ENCODE measurements at places on chromosomes 12 and 14.

- peak; percentile 35 for DNase-seq
Observed at GRCh38 chr12:81758421-81759189, 545 bp downstream of the PPFIA2 start.

DNA sequence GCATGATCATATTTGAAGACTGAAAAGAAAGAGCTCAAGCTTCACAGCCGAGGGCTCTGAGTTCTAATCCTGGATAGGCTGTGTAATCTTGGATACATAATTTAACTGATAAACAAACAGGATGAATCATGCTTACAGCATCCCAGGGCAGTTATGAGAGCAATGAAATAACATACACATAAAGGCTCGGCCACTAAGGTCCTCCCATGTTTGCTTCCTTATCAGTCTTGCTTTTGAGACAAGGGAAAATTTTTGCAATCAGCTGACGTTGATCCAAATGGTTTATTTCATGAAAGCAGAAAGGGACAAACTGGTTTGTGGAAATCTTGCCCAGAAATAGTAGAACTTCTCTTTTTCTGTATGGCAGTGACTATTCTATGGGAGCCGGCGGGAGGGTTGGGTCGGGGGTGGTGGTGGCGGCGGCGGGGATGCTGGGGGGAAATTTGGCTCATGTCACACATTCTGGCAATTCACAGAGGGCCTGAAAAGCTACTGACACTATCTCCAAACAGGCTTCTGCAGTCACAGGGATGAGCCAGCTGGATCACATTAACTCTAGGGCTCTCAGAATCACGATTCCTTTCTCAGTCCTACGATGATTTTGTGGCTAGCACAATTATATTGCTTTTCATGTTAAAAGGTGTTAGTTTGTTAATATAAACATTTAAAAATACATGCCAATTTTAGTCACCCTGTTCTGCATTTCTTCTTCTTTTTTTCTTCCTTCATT lies 124.5 kb downstream of the SLC8A3 start:
- peak; percentile 23 for DNase-seq

DNA sequence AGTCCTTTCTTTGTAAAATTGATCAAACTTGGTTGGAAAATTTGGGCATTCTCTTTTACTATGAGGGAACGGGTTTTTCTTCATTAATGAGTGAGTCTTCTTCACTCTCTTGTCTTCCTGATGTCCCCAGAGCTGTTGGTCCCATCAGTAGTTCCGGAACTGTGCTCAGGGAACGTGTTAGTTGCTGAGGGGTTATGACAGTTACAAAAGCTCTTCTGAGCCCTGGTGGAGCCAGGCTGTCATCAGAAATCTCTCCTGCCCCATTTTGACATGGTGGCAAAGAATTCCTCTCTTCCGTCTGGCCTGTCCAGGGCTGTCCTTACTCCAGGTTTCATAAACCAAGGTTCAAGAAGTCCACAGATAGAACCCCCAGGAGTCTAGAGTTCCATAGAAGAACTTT lies 208.5 kb downstream of the SLC41A2 start:
- no peak for DNase-seq

DNA sequence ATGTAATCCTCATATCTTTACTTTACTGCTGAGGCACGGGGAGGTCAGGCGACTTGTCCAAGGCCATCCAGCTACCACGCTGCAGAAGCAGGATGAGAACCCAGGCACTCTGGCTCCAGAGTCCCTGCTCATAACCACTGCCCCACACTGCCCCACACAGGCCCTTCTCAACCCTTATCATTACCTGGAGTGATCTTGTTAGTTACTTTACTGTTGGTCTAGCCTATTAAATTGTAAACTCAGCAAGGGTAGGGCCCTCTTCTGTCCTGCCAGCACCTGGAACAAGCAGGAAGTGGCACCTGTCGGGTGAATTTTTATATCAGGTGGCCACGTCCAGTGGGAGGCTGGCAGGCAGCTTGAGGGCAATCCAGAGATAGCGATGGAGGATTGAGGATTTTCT lies 12.2 kb downstream of the FAIM2 start:
- DNase-seq: no peak

DNA sequence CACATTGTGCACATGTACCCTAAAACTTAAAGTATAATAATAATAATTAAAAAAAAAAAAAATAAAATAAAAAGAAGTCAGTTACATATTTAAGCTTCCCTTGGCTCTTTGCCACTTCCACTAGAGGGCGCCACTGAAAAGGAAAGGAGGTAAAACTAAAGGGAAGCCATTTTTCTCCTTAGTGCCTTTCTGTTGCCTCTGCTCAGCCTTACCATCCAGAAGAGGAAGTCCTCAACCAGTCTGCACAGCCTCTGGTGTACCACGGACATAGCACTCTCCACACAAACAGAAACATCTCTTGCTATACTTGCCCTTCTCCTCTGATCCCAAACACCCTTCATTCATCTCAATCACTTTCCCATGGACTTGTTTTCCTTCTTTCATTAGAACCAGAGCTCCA lies 169.0 kb upstream of the EEA1 start:
- peak; percentile 30 for DNase-seq

- no peak for DNase-seq
Observed at GRCh38 chr14:98198385-98198784, 1073.6 kb downstream of the BCL11B start.

- no peak for DNase-seq
Observed at GRCh38 chr12:24042651-24043050, 93.2 kb upstream of the SOX5 start.

GRCh38 chr12:86744547-86745212 lies 488.5 kb upstream of the MGAT4C start:
- DNase-seq: no peak

DNA sequence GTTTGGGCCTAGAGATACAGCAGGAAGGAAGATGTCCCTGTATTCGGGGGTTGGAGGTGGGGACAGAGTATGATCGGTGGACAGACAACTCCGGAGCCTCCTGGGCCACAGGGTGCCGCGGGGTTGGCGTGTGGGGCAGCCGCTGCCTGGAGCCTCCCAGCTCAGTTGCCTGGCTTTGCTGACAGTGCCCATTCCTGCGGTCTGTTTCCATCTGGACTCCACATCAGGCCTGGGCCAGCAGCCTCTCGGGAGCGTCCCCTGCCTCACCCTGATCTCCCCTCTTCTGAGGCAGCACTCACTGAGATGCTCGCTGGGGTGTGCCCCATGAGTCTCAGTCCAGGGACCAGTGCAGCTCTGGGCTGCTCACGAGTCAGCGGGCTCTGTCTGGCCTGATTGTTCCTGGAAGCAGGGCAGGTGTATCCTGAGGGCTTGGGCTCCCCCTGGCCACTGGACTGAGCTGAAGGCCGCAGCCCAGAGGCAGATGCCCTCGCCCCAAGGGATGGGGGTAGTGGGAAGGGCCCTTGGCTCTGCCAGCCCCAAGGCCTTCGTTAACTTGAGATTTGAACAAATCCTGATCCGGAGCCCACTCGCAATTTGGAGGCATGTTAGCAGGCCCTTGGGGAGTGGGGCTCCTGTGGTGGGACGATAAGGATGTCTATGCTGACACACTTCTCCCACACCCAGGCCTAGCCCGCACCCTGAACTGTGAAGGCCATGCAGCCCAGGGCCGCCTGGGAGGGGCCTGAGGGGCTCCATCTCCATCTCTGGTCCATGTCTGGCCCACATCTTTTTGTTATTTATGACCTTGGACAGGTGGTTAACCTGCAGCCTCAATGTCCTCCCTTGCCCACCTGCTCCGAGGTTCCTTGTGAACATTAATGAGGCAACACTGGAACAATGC lies 7.5 kb downstream of the HIP1R start:
- no peak for DNase-seq

- DNase-seq: peak; percentile 41
Observed at GRCh38 chr14:69090187-69090789, 62.6 kb downstream of the DCAF5 start.

DNA sequence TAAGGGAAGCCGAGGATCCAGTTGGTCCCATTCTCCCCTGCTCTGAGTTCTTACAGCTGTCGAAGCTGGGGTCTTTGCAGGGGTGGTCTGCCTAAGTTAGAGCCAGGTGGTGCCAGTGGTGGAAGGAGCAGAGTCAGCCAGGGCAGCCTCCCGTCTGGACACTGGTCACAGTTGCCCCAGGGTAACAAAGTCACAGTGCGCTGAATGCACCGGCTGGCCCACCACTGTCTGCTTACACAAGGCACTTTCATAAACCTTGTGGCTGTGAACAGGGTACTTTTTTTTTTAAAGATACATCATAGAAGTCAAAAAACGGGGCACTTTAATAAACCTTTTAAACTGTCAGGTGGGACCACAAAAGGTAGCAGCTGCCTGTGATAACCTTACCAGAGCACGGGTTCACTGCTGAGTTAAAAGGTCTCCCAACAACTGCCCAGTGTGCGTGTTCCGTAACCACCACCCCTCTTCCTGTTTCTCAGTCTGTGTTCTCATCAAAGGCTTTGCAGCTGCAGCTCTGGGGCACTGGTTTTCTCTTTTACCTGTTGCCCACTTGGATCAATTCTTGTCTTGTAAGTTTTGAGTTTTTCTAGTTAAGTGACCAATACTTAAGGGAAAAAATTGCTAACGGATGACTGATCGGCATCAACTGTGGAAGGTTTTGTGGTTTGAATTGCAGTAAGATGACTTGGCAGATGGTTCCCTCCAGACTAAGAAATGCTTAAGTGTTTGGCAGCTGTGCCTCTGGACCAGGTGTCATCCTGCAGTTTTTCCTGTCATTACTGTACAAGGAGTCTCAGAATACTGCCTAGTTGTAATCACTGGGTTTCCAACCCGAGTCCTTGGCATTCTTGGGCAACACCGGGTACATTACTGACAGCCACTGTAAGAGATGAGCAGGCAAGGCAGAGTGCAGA lies 55.9 kb downstream of the DYNC1H1 start:
- no peak for DNase-seq

- DNase-seq: no peak
Observed at GRCh38 chr12:122920687-122921086, 24.8 kb upstream of the VPS37B start.

- DNase-seq: no peak
Observed at GRCh38 chr12:93989949-93990348, 158.4 kb upstream of the PLXNC1 start.

GRCh38 chr14:105499256-105500035 lies 8.4 kb downstream of the TEDC1 start:
- DNase-seq: no peak

GRCh38 chr12:130667421-130667960 lies 48.6 kb downstream of the RIMBP2 start:
- no peak for DNase-seq

- no peak for DNase-seq
Observed at GRCh38 chr12:87051621-87052020, 795.4 kb upstream of the MGAT4C start.

DNA sequence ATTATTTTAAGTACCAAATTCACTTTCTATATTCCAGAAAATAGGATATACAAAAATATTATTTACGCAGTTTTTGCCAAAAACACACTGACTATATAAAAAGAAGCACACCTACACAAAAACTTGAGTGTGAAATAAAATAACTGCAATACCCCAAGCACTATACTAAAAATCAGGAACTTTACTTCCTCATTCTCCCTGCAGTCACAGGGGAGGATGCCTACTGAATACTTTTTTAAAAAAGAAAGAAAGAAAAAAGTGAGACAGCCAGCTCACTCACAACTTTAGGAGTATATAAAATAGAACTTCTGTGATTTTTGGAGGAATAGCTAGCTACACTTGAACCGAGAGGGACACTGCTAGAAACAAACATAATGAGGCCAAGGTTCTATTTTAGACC lies 12.2 kb downstream of the RPS6KA5 start:
- DNase-seq: no peak

DNA sequence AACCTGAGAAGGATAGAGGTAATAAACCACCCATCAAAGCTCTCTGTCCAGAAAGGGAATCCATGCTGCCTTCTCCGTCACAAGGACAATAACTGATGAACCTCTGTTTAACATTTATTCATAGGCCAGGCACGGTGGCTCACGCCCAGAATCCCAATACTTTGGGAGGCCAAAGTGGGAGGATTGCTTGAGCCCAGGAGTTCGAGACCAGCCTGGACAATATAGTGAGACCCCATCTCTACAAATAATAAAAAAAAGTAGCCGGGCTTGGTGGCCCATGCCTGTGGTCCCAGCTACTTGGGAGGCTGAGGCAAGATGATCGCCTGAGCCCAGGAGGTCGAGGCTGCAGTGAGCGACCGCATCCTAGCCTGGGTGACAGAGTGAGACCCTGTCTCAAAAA lies 7.1 kb upstream of the FOS start:
- DNase-seq: no peak
